ENCODE measurements at places on chromosomes 7 and 10. TPM values are rescaled to one million over a fixed set of nuclear protein-coding genes. Genes with fewer than 3 reads are reported as not detected.

The PAPSS2 gene
- total RNA-seq: 0.17 TPM

The JMJD1C gene
- 51.4 TPM for total RNA-seq

The SRGN gene
- not detected for total RNA-seq

The GFRA1 gene
- total RNA-seq: not detected

The SLC26A5 gene
- total RNA-seq: 0.11 TPM

The CLCN1 gene
- not detected for total RNA-seq

The PRKAR2B gene
- not detected for total RNA-seq

The PRTFDC1 gene
- not detected for total RNA-seq

The LIPJ gene
- not detected for total RNA-seq

The FAM24B gene
- total RNA-seq: 3.0 TPM

The TSPAN33 gene
- total RNA-seq: 15.3 TPM

The FAM25C gene
- total RNA-seq: not detected

The PAPOLB gene
- total RNA-seq: not detected

The EPHA1 gene
- total RNA-seq: 17.1 TPM

The TAS2R5 gene
- total RNA-seq: 1.7 TPM

The OR2A25 gene
- total RNA-seq: not detected

The PRDX3 gene
- 643 TPM for total RNA-seq

The C7orf57 gene
- total RNA-seq: not detected

The CTAGE4 gene
- not detected for total RNA-seq

The STEAP1B gene
- total RNA-seq: not detected

The UBE2H gene
- 18.7 TPM for total RNA-seq

The FAM25A gene
- not detected for total RNA-seq

The FEZF1 gene
- not detected for total RNA-seq

The DNAH11 gene
- not detected for total RNA-seq

The TRRAP gene
- 10.5 TPM for total RNA-seq

The CLDN12 gene
- 32.0 TPM for total RNA-seq

The MEST gene
- 49.5 TPM for total RNA-seq

The CLRN3 gene
- not detected for total RNA-seq

The TRIM74 gene
- total RNA-seq: 1.4 TPM

The GPR141 gene
- not detected for total RNA-seq

The ASB4 gene
- 1.1 TPM for total RNA-seq

The GCC1 gene
- total RNA-seq: 17.4 TPM

The PRF1 gene
- total RNA-seq: 1.00 TPM

The CUZD1 gene
- 0.29 TPM for total RNA-seq

The ITPRIP gene
- 1.00 TPM for total RNA-seq

The SEMA4G gene
- 46.2 TPM for total RNA-seq

The DLX6 gene
- total RNA-seq: 4.5 TPM

The AZGP1 gene
- total RNA-seq: 37.9 TPM

The PDE1C gene
- not detected for total RNA-seq

The CDC14C gene
- not detected for total RNA-seq

The SLIT1 gene
- total RNA-seq: 0.33 TPM

The IQUB gene
- 0.07 TPM for total RNA-seq

The LEP gene
- total RNA-seq: not detected

The HOXA5 gene
- total RNA-seq: 3.2 TPM

The AKR1D1 gene
- total RNA-seq: 37.0 TPM

The RELN gene
- total RNA-seq: 215 TPM

Measured in HepG2 (cell line).